Forelimb muscle (tissue), 1 donor: ENCODE measurements at places on chromosomes 12 and 14. TPM values are rescaled to one million over a fixed set of nuclear protein-coding genes. Genes with fewer than 3 reads are reported as not detected.

FAM222A gene
- 9.8 TPM for polyA plus RNA-seq

DNA sequence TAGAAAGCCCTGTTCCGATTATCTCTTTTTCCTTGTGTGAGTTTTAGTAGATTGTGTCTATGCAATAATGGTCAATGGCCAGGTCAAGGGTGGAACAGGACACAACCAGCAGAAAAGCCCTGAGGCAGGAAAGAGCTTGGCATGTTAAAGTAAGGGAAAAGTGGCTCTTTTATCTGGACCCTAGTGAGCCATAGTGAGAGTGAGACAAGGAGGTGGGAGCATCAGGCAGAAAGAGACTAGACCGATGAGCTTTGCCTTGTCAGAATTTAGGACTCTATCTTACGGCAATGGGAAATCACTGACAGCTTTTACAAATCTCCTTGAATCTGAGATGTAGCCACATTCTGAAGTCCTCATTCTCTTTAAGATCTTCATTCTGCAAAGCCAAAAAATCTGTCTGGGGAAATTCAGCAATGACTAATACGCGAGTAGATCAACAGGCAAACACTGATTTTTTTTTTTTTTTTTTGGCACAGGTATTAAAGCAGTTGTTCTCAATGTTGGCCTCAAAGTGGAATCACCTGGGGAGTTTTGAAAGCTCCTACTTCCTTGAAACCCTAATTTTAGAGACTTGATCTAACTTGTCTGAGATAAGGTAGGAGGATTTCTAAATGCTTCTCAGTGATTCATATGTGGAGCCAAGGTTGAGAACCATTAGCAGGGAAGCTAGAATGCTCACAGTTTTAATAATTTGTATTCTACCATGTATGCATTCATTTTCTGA, 33.9 kb downstream of the TMEM19 start:
- DNase-seq, result no peak

GPR68 gene
- 0.82 TPM for polyA plus RNA-seq

DNA sequence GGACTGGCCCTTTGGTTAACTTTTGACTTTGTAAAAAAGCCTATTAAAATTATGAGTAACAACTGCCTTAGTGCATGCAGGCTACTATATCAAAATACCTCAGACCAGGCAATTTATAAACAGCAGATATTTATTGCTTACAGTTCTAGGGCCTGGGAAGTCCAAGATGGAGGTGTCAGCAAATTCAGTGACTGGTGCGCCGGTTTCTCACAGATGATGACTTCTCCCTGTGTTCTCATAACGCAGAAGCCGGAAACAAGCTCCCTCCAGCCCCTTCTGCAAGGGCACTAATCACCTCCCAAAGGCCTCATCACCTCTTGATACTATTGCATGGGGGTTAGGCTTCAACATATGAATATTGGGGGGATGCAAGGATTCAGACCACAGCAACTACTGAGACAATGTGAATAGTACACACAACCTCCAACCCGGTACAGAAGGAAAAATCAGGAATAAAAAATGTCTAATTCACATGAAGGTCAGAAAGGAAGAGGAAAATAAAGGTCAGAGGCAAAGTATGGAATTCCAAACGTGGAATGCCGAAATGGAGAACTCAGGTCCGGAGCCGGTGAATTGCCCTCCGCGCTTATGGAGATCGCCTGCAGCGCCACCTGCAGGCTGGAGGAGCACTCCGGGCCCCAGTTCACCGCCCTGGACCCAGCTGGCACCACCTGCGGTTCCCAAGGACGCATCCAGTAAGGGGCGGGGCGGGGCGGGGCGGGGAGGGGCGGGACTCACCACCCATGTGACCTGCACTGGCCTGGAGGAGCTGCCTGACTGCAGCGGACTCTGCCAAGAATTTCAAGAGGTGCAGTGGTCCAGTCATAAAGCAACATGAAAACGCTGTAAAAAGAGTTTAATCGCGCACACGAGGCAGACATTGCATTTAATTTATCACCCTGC, 203.4 kb downstream of the KIF26A start:
- DNase-seq, result no peak

- no peak for DNase-seq
Observed at GRCh38 chr12:54364413-54364812, at the start of gene GPR84. TSS of gene GPR84 (minus strand) at chr12:54364486. CDS start at chr12:54363851, 635 bp downstream.

DNA sequence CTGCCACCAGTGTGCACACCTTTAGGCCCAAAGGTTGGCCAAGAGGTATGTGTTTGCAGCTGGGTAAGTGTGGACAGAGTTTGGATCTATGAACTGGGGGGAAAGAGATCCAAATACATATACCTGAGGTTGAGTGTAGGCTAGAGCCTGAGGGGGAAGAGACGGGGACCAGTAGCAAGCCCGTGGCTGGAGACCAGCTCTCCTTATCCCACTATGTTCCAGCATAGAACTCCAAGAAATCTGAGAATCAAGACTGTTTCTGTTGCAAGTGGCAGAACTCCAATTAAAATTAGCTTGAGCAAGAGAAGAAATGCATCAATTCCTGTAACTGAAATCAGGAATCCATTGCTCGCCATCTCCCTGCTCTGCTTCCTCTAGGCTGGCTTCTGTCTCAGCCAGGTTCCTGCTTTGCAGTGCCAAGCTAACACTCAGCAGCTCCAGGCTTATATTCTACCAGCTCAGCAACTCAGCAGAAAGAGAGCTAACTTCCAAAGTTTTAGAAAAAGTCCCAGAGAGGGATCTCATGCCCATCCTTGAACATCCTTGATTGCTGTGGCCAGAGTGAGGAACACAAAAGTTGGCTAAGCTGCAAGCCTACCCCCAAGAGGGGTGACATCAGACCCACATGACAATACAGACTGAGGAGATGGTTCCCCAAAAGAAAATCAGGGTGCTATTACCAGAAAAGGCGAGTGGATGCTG, 1.5 kb upstream of the PCK2 start:
- no peak for DNase-seq

ST8SIA1 gene
- polyA plus RNA-seq, result 8.0 TPM

MAP3K9 gene
- polyA plus RNA-seq, result 0.18 TPM

GRCh38 chr12:12673296-12673695, 22.7 kb downstream of the GPR19 start:
- DNase-seq, result no peak

DNA sequence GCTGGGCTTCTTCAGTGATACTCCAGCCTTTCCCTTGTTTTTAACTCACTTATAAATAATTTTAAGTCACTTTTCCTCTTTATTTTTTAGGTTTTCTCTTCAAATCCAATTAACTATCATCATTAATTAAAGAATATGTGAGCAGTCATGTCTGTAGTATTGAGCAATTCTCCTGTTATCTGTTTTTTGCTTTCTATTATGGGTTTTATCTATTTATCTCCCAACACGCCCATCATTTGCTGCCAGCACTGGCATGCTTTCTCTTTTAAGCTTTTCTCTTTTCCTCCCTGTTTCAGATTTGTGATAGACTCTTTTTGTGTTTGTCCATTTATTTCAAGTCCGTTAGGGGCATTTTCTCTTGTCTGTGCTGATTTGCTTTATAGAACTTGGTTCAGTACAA, 72.3 kb downstream of the CRADD start:
- no peak for DNase-seq

ERP27 gene
- polyA plus RNA-seq, result 0.11 TPM

NTN4 gene
- 43.1 TPM for polyA plus RNA-seq

- DNase-seq, result no peak
Observed at GRCh38 chr14:70887207-70887681, 20.0 kb upstream of the PCNX1 start.
